Esophagus mucosa (tissue), 1 donor: ENCODE measurements at places on chromosomes 3 and 15.
A peak's percentile ranks its signal among the peaks of the same experiment; 100 is the strongest.

DNA sequence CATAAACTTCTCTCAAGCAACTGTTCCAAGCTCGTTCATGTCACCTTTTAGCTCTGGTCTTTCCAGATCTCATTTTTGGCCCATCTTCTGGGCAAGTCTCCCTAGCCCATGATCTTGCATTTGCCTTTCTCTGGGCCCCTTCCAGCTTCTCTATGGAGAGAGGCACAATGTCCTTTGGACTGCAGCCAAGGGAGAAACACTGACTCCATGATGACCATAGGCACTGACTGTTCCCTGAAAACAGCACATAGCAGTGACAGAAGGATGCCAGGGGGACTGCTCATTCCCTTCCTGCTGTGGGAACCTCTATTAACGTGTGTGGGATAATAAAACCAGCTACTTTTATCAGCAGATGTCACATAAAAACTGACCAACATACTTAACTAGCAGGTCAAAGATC, 60.3 kb downstream of the STRIT1 start:
- ATAC-seq, result no peak

- no peak for ATAC-seq
Observed at GRCh38 chr3:146554151-146554760, 9.8 kb upstream of the PLSCR1 start.

DNA sequence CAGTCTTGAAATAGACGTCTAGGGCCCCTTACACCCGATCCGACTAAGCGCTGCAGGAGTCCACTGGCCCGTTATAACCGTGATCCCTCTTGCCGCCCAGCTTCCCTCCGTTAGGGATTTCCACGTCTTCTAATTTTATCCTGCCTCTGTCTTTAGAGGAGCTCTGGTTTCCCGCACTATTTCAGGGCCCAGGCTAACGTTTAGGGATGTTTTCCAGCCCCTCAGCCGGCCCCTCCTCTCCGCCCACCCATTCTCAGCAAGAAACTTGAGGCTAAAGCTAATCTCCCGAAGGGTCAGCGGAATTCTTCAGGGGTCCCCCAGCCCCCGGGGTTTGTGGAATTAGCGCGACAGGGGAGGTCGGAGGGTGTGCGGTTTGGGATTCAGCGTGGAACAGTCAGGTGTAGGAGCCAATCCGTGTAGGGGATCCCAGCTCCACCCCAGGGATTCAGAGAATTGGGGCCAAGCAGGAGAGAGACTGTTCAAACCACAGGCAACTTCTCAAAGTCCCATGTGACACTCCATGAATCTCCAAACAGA, 1.6 kb downstream of the PTX3 start:
- ATAC-seq, result no peak

- ATAC-seq, result no peak
Observed at GRCh38 chr3:43415088-43415487, 128.7 kb downstream of the SNRK start.

DNA sequence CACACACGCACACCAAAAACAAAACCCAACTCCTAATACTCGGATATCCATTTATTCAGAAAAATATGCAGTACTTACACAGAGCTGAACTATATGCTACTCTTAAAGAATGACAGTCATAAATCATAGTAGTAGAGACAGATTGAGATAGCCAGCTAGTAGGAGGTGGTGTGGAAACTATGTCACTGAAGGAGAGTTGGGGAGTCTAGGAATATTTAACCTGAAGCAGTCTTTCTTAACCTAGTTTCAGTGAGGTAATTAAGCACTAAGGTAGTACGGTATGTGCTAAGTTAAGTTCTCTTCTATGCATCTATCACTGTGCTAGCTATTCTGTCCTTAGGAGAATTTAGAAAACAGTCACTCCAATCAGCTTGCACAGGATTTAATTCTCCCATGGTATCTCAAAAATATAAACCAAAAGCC, 54.2 kb downstream of the ANKRD28 start:
- ATAC-seq, result no peak

GRCh38 chr3:20015525-20015924, 3.5 kb upstream of the PP2D1 start:
- ATAC-seq, result no peak

- no peak for ATAC-seq
Observed at GRCh38 chr15:37485056-37485455, 384.7 kb upstream of the MEIS2 start.

DNA sequence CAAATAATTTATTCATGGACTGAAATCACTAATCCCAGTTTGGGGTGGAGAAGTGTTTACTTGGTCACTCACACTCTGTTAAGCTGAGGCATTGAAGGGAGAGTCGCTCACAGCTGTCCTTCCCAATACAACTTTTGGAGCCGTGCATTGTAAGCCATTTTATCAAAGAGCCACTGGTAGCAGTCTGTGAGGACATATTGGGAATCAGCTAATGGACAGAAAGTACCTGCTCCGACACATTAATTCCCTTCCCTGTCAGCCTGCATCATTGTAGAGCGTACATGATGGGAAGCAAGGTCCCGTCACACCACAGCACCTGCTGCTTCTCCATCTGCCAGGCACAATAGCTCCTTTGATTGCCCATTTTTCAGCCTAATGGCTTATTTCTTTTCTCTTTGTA, 643.2 kb downstream of the SQOR start:
- ATAC-seq, result no peak

DNA sequence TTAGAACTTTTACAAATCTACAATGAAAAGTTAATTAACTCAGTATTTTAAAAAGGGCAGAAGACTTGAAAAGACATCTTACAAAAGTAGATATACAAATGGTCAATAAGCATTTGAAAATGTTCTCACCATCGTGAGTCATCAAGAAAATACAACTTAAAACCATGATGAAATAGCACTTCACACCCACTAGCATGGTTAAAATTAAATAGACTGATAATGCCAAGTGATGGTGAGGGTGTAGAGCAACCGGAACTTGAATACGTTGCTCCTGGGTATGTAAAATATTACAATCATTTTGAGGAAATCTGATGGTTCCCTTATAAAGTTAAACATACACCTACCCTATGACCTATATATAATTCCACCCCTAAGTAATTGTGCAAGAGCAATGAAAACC, 319.8 kb upstream of the UMPS start:
- ATAC-seq, result no peak

DNA sequence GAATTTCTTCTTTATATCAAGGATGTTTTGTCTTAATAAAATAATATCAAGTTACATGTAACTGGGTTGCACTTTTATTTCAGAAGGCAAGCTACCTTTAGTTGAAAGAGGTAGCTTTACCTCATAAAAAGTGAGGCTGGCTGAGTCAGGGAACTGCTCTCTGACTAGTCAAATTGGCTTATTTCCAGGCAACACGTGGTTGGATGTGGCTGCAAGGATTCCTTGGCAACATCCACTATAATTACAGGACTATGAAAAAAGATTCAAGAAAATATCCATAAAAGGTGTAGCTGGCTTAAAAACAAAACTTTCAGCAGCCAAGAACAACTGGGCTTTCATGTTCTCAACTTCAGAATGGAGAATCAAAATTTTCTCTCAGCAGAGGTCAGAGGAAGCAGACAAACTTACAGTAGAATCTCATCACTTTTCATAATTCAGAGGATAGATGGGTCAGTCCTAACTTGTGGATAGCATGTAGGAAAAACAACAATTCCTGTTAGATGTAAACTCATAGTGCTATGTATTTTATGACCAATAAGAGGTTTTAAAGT, 779.1 kb downstream of the MECOM start:
- peak; percentile 48 for ATAC-seq

DNA sequence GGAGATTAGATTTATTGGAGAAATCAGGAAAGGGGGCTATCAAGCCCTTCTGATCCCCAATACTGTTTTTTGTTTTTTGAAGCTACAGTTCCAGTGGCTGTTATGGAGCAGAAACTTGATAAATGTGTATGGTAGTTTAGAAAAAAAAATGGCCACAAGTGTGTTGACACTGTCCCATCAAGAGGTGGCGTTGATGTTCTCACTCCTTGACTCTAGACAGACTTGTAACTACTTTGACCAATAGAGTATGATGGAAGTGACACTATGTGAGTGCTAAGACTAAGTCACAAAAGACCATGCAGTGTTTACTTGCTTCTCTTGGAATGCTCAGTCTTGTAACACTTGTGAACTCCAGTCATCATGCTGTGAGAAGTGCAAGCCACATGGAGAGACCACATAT, 356.7 kb downstream of the PDCD6IP start:
- ATAC-seq, result no peak

DNA sequence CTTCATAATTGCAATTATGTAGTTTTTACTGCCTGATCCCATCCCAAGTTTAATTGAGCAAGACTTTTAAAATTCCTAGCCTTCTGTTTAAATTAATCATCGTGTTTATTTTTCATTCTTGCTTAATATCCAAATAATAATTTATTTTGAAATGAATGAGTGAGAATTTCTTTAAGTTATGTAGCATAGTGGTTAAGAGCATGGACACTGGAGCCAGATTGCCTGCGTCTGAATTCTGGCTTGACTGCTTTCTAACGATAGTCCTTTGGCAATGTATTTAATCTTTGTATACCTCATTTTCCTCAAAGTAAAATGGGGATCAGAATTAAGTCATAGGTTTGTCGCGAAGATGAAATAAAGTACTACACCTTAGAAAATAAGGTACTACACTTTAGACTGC, 71.4 kb downstream of the LRRC49 start:
- ATAC-seq, result no peak

DNA sequence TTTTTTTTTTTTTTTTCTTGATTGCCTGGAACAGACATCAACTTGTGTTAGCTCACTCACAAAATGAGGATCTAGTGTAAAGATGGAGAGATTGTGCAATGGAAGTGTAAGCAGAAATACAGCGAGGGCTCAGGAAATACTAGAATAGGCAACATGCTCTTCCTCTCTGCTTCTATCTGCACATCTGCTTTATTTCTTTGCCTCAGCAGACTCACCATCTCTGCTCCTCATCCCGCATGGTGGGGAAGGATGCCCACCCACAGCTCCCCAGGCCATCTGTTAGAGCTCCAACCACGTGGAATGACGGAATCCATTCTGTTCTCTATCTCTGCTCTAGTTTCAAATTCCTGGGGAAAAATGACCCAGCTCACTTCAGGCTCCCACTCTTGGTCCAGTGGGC, 128.0 kb upstream of the ADAMTS9 start:
- ATAC-seq, result no peak

DNA sequence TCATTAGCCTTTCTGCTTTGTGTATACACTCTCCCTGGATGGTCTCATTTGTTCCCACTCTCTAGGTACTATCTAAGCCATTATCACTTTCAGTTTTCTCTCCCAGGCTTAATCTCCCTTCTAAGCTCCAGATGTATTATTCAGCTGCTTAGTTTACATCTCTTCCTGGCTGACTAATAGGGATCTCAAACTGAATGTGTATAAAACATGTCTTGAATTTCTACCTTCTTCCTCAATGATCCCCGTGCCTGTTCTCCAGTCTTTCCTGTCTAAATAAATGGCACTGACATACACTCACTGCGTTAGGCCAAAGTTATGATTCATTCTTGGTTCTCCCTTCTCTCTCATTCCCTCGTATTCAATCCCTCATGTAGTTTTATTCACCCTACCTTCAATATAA, 127.3 kb downstream of the NR2F2 start:
- no peak for ATAC-seq

DNA sequence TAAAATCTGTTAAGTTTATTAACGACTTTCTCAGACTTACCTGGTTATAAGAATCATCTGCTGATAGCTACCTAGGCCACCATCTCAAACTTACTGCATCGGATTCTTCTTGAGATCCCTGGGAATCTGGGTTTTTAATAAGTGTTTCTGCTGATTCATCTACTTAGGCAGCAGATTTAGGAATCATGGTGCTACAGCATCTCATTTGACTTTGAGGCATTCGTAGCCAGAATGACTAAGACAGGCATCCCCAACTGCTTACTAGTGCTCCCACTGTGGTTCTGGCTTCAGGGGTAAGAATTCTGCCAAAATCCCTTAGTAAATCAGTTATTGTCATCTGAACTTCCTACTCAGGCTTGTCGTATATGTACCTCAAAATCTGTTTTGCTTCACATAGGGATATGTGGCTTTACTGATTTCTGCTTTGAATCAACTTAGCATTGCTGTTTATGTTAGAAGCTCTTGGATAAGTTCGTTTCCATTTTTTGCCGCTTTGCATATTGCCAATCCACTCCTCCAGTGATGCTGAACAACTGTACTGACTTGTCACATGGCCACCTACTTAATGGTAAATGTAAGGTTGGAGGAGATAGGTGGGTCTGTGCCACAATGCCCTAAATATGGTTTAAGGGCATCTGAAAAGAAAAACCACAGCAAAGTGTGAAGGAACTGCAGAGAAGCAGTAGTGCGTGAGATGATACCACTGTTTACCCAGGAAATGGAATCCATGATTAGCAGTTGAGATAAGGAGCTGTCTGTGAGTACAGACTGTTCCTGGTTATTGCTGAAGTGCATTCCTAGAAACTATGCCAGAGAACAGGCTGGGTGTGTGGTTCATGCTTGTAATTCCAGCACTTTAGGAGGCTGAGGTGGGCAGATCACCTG, 60.3 kb downstream of the MAP6D1 start:
- no peak for ATAC-seq

- no peak for ATAC-seq
Observed at GRCh38 chr3:99634881-99635280, 3.5 kb upstream of the COL8A1 start.

DNA sequence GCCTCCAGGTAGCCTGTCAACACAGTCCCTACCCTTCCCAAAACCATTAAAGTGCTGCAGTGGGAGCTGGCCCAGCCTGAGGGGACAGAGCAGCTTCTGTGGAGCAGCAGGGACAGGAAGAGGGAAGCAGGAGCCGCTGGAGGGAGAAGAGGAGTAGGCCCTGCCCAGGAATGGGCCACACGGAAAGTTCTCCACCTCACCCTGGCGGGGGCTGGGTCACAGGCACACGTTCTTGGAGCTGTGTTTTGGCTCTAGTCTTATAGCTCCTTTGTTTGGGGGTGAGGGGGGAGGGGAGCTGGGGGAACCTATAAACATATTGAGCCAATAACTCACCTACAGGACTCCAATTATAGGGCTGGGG, 508.6 kb downstream of the SHQ1 start:
- no peak for ATAC-seq

- no peak for ATAC-seq
Observed at GRCh38 chr3:123388042-123388441, 60.8 kb downstream of the ADCY5 start.

- no peak for ATAC-seq
Observed at GRCh38 chr15:59892985-59893384, 111.1 kb upstream of the FOXB1 start.

- ATAC-seq, result no peak
Observed at GRCh38 chr3:76664816-76665215, 375.1 kb upstream of the ROBO2 start.
